ENCODE measurements at places on chromosomes 1 and 21.

DNA sequence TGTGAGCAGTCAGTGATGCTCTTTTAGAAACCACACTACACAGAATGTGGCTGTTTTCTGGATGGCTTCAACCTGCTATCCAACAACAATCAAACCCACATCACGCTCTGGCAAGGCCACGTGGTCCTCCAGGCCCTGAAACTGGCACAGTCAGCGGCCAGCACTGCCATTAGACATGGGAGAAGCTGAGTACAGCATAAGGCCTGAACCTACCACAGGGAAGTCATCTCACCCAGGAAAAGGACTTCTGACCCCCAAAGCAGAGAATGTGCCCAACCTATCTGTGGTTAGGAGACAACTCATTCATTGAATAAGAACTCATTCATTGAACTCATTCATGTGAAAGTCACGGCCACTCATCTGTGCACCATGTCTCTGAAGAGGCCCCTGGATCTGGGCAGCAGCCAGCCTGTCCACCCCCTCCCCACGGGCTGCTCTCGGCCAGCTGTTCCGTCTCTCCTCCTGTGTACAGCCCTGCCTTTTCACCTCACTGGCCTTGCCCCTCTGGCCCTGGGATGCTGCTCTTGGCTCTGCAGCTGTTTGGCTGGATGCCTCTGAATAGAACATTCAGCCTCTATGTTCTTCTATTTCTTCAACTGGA is 41.1 kb downstream of the C1orf198 start:
- no peak for DNase-seq

GRCh38 chr1:167022384-167022783 is 33.3 kb downstream of the MAEL start:
- DNase-seq, result no peak

DNA sequence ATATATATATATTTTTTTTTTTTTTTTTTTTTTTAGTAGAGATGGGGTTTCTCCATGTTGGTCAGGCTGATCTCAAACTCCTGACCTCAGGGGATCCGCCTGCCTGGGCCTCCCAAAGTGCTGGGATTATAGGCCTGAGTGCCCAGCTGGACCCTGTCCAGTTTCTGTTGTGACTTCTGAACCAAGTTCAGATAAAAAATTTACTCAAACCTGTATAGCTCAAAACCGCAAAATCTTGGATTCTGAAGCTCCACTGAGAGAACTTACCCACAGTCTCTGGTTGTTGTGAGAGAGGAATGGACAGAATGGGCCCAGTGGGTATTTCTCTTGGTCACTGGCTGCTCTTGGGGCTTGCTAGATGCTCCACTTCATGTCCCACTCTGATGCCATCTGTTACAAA is 76.4 kb downstream of the HS2ST1 start:
- DNase-seq, result no peak

- no peak for DNase-seq
These were observed 370.8 kb downstream of the RWDD3 start for GRCh38 chr1:95604771-95605170.

DNA sequence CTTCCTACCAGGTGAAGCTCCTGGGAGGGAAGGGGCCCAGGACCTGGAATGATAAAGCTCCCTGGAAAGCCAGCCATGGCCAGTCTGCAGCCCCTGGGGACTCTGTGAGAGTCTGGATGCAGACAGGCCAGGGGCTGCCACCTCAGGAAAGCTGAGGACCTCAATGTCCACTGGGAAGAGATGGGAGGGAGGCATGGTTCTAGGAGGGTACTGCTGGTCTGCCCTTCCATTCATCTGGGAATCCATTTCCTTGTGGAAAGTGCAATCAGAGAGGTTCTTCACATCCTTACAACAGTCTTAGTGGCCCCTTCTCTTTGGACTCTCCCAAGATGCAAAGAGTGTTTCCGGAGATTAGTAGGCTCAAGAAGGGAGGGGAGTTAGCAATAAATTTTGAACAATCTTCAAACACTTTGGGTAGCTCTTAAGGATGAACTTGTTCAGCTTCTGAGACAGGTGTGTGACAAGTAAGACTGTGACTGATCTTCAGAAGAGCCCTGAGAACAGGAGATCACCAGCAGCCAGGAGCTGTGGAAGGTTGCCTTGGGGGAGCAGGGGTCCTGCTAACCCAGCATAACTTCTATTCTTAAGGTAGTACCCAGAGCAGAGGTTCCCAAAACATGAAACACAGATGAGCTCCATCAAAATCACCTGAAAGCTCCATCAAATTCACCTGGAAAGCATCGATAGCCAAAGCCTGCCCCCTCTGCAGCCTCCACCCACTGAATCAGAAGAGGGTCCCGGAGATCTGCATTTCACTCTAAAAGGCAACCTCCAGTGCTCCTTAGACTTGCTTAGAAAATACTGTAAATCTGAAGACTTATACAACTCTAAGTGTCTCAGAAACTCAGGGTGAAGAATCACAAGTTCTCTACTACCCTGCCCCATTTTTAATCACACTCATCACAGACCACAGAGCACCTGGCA is 616 bp upstream of the LAX1 start:
- DNase-seq, result no peak

- DNase-seq, result no peak
These were observed 26.2 kb downstream of the ERI3 start for GRCh38 chr1:44328671-44329416.

GRCh38 chr1:231860221-231861088 is 233.9 kb downstream of the DISC1 start:
- DNase-seq, result no peak

DNA sequence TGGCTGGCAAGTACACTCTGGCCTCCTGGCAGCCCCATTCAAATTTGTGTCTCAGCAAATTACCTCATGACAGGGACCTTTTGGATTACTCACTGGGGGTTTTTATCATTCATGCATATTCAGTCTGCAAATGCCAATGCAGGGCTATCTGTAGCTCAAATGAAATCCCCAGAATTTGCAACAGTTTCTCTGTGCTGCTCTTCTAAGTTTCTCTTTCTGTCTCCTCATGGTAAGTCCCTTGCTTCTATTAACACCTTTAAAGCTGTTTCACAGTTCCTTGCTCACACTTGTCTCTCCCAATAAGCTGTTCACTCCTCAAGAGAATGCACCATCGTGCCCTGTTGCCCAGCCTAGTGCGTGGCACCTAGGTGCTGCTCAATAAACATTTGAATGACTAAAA is 3.3 kb upstream of the FAM78B start:
- DNase-seq, result no peak

DNA sequence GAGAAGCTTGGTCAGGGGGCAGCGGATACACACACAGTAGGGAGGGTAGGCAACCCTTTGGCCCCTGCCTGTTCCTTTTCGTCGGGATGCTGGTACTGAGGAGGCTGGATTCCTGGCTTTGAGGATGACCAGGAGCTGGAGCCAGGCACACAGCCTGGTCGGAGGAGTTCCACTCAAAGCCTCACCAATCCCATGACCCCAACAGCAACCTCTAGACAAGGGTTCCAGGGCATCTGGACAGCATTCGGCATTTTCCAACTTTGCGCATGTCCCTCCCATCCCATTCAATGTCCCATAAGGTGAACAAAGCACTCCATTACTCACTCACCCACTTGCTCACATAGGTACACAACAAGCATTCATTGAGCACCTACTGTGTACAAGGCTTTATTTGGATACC is 42.6 kb upstream of the HMGB4 start:
- DNase-seq, result no peak

- no peak for DNase-seq
These were observed 141.8 kb downstream of the NEK7 start for GRCh38 chr1:198298640-198299039.

GRCh38 chr21:28345934-28346333 is 646.7 kb downstream of the LTN1 start:
- DNase-seq, result no peak

- no peak for DNase-seq
These were observed 8.2 kb upstream of the PRMT6 start for GRCh38 chr1:107048241-107048640.

- no peak for DNase-seq
These were observed 1.1 kb downstream of the PLXNA2 start for GRCh38 chr1:208242941-208243526.

- no peak for DNase-seq
These were observed 51.9 kb downstream of the SYT2 start for GRCh38 chr1:202658251-202658759.

DNA sequence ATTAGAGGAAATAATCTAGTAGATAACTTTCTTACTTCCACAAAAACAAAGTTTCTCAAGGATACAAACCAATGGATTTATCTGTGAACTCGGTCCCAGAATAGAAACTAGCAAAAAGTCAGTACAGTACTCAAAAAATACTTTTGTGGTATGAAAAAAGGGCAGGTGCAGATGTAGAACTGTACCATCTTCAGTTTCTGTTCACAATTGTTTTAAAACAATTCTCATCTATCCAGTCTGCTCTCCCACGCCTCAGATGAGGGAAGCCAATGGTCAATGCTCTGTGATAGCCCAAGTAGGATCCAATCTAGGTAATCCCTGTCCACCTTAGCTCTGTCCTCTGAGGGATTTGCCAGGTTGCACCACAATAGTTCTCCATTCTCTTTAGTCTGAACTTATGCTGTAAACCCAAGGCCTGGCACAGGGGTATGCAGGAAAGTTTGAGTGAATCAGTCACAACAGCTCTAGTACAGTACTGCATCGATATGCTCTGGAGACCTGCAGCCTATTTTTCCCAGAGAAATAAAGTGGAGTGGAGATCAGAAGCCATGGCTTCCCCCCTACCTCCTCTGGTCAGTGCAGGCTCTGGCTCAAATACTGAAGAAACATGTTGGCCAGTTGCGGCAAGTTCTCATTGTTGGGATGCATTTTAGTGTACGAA is 1.4 kb downstream of the KTI12 start:
- no peak for DNase-seq

DNA sequence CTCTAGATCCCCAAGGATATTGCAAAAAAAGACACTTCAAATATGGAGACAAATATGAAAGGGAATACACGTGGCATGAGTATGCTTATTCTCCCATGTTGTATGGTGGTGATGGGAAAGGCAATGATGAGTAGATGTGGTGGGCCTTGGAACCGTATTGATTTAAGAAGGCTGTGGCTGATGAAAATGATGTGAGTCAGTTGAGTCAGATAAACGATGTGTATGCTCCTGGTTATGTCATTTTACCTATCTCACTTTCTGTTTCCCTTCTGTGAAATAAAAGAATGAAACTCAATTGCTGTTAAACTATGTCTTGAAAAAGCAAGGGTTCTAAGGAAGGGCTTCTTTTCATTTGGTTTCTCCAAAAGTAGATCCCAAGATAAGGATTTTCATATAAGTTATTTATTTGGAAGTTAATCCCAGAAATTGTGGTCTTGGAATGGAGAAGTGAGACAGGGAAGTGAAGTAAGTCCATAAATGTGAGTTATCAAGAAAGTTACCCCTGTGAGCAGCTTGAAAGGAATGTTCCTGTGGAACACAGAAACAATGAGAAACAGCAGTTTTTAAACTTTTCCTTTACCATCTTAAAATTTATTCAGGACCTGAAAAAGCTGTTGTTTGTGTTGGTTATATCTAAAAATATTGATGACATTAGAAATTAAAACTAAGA is 292.0 kb downstream of the DUSP10 start:
- DNase-seq, result no peak

- no peak for DNase-seq
These were observed 21.9 kb downstream of the FAM3B start for GRCh38 chr21:41338455-41338854.

DNA sequence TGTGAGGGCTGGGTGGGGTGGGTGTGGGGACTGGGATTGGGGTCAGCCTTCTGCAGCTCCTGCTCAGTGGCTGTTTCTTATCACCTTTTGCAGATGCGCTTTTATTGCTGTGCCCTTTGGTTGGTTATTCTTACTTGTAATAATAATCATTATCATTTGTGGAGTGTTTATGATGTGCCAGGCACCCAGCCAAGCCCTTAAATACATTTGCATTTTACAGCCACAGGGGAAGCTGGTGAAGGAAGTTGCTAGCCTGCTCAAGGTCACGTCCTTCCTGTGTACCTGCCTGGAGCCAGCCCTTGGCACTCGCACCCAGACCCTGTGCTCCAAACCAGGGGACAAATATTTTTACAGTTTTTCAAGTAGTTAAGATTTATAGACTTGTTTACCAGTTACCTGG is 144.0 kb downstream of the PGBD5 start:
- DNase-seq, result no peak

DNA sequence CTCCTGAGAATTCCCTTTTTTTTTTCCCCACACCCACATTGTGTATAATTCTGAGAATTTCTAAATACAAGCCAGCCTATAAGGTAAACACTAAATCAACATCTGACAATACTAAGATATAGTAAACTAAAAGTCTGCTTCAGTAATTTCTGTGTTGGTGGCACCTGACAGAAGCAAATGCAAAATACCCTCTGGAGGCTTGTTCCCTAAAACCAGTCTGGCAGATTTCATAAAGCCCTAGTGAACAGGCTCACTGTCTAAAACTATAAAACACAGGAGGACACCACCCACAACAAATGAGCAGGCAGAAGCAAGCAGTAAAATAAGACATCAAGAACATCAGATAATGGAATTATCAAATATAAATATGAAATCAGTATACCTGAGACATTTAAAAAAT is 11.5 kb downstream of the TRIM33 start:
- DNase-seq, result no peak

DNA sequence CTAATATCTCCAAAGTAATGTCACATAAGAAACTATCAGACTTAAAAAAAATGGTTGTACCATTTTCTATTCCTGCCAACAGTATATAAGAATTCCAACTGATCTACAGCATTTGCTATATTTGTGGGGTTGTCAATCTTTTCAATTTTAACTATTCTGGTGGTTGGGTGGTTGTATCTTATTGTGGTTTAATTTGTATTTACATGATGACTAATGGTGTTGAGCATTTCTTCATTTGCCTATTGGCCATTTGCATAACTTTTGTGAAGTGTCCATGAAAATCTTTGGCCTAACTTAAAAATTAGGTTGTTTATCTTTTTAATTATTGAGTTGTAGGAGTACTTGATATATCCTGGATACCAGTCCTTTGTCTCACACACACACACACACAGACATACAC is 26.2 kb upstream of the LRP8 start:
- no peak for DNase-seq

- DNase-seq, result no peak
These were observed 8.6 kb upstream of the MRPL39 start for GRCh38 chr21:25615880-25616279.

Measured in stimulated activated CD8-positive, alpha-beta memory T cell treated with anti-CD3 and anti-CD28 coated beads, Interleukin-15, amount 100 ng/mL, for 24 hours (primary cell).